ENCODE measurements at places on chromosomes 5 and 9. TPM values are rescaled to one million over a fixed set of nuclear protein-coding genes. Genes with fewer than 3 reads are reported as not detected.

The PDZD2 gene
- 0.07 TPM for total RNA-seq

The ARSI gene
- total RNA-seq, result 42.9 TPM

The LHX3 gene
- 0.12 TPM for total RNA-seq

The FOXD4L5 gene
- total RNA-seq, result not detected

The MGAT1 gene
- 82.2 TPM for total RNA-seq

The AIF1L gene
- 1.3 TPM for total RNA-seq
